Adrenal gland (tissue), 19 donors: ENCODE measurements at places on chromosomes 16 and 17. TPM values are rescaled to one million over a fixed set of nuclear protein-coding genes. Genes with fewer than 3 reads are reported as not detected.

The CDH5 gene
- total RNA-seq = 19.0 TPM

The NPIPB5 gene
- total RNA-seq = 106 TPM

DNA sequence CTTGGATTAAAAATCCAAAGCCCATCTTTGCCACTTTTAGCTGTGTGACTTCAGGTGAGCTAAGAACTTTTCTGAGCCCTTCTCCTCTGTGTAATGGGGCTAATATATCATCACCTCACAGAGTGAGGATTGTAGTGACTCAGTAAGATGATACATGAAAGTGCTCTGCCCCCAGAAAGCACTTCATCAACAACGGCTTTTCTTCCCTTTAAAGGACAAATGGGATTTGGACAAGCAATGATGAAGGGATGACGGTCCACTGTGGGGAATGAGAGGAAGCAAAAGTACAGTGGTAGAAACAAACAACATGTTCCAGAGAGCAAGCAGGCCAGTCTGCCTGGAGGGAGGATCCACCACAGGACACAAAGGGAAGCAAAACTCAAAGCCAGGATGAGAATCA, 14.3 kb upstream of the TMED6 start:
- DNase-seq = no peak

DNA sequence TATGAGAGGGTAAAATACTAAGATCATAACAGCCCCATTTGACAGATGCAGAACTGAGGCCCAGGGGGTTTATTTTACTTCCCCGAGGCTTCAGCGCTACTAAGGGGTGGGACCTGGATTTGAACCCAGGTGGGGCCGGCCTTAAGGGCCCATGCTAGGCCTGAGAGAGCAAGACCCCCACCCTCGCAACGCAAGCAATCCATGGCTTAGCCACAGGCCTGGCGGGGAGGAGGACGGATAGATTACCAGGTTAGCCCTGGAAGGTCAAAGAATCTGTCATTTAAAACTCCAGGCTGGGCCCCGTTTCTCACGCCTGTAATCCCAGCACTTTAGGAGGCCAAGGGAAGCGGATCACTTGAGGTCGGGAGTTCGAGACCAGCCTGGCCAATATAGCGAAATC, 1.9 kb upstream of the CDH3 start:
- DNase-seq = no peak
